ENCODE measurements at places on chromosomes 7 and 10.

DNA sequence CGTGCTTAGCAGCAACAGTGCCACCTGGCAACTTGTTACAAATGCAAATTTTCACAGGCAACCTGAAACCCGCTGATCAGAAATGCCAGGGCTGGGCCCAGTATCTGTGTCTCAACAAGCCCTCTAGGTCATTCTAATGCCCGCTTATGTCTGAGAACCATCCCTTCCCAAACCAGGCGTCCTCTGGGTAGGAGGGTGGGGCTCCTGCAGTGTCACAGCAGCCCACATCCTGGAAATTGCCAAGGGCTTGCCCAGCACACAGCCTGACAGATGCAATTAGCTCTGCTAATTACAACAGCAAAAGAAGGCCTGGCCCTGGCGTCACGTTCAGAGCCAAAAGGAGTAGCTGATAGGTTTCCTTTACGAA is 15.9 kb downstream of the ITPRIP start:
- peak; percentile 51 for DNase-seq

- no peak for DNase-seq
Observed at GRCh38 chr7:123028339-123028738, 32.8 kb upstream of the TAS2R16 start.

DNA sequence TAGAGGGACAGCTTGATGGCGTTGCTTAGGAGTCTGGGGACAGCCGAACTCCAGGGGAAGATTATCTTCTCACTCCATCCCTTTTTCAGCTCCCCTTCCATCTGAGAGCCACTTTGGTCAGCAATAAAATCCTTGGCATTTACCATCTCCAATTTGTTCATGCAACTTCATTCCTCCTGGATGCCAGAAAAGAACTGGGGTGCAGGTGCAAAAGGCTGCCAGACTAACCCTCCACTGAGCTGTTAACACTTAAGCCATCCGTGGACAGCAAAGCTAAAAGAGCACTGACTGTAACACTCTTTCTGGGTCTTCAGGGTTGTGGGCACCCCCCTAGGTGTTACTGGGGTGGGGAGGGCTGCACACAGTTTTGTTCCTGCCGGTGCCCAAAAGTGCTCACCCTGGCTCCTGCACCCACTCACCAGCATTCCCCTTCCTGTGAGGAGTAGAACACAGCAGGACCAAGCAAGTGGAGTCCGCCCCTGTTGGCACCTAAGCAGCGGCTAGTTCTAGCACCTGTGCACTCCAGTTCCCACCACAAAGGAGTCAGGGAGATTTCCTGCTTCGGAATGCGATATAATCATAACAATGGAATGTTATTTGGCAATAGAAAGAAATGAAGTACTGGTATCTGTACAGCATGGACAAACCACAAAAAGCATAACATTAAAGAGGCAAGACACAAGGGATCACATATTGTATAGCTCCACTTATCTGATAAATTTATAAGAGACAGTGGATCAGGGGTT is 95.1 kb downstream of the NPY start:
- no peak for DNase-seq

DNA sequence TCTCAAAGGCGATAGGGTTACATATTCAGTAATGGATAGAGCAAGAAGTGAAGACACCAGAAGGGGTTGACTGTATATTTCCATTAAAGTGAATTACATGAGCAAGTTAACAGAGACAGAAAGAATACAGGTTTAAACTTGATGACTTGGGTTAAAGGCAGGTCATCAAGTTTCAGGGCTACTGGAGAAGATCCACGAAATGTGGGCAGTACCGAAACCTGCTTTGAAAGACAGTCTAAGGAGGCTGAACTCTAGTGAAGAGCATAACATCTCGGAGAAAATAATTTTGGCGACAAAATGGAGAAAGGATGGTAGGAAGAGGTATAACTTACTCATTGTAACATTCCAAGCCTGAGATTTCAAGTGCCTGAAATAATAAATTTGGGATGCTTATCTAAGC is 26.6 kb upstream of the PLXDC2 start:
- DNase-seq = no peak

- DNase-seq = no peak
Observed at GRCh38 chr10:96276831-96277230, 5.5 kb upstream of the BLNK start.

DNA sequence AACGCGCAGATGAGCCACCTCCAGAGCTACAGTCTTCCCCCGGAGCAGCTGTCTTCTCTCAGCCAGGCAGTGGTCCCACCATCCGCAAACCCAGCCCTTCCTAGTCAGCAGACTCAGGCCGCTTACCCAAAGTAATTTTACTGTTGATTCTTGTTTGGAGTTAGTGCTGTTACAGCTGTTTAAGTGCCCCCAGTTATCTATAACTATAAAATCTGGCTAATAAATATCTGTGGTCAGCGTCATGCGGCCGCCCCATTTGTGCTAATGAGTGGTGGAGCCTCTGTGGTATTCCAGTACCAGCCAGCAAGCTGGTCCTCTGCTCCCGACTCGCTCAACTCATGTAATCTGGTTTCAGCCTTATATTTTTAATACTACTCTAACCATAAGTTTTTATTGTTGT is 43.2 kb upstream of the TMEM236 start:
- DNase-seq = no peak

DNA sequence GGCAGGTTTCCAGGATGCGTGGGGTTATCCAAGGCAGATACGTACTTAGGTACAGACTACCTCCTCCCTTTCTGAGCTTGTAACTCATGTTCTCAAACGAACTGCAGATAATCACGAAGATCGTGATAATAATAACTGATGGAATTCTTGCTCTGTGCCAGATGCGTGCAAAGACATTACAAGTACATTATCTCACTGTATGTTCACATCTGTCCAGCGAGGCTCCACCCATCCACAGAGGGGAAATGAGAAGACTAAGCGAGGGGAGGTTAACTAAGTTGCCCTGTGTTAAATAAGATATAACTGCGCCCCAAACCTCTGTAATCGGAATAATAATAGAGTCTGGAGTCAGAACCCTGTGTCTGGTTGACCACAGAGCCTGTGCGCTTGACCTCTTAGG is 1.9 kb downstream of the GALNT17 start:
- no peak for DNase-seq

GRCh38 chr10:68586606-68587305 is 26.6 kb downstream of the TET1 start:
- DNase-seq = no peak

GRCh38 chr7:126485791-126486190 is 767.0 kb downstream of the GRM8 start:
- DNase-seq = no peak

- DNase-seq = no peak
Observed at GRCh38 chr7:77199013-77199966, at the start of gene FGL2. FGL2 (minus strand) TSS chr7:77199819; CDS start chr7:77199793, 26 bp downstream.

DNA sequence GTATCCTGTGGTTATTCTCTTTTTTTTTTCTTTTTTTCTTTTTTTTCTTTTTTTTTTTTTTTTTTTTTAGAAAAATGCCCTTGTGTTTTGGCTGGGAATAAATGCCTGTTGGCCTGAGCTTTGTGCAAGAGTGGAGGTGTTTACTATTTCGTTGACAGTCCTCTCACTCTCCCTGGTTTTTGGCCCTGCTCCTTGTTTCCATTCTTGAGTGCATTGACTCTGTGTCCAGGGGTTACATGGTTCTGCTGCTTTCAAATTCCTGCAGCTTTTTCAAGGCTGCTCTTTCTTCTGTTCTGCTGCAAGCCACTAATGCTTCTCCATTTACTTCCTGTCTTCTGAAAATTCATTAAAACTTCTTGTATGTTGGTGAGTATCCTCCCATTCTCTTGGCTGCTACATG is 59.7 kb upstream of the TBX20 start:
- DNase-seq = no peak

GRCh38 chr10:51643734-51644133 is 55.7 kb downstream of the CSTF2T start:
- no peak for DNase-seq

- DNase-seq = no peak
Observed at GRCh38 chr10:13195016-13195415, 33.7 kb downstream of the MCM10 start.

- no peak for DNase-seq
Observed at GRCh38 chr10:44993226-44993921, 7.3 kb upstream of the ZNF22 start.

DNA sequence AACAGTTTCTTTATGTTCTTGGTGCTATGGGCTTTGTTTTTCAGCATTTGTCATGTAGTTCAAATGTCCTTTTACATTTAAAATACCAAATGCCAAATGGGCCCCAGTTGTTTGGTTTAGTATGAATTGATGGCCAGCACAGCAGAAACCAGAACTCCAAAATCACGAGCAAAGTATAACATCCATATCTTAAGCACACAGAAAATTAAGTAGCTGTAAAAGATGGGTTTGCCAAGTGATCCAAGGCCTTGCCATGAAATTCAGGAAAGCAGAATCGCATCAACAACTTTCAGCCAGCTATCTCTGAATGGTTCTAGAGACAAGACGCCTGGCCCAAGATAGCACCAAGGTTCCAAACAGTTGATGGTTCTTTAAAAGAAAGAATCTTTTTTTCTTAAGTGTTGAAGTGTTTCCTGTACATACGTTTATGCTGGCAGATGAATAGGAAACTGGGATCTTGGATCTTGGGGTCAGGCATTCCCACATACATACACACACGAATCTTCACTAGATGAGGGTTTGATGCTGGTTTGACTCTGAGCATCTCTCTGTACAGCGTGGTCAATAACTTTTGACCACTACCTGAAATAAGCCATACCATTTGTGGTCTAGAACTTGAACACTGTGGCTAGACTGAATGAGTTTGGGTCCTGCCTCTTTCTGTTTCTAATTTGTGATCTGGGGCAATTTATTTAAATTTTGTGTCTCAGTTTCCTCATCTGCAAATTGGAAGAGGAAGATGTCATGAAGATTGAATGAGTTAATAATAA is 711.8 kb downstream of the KCNMA1 start:
- no peak for DNase-seq

DNA sequence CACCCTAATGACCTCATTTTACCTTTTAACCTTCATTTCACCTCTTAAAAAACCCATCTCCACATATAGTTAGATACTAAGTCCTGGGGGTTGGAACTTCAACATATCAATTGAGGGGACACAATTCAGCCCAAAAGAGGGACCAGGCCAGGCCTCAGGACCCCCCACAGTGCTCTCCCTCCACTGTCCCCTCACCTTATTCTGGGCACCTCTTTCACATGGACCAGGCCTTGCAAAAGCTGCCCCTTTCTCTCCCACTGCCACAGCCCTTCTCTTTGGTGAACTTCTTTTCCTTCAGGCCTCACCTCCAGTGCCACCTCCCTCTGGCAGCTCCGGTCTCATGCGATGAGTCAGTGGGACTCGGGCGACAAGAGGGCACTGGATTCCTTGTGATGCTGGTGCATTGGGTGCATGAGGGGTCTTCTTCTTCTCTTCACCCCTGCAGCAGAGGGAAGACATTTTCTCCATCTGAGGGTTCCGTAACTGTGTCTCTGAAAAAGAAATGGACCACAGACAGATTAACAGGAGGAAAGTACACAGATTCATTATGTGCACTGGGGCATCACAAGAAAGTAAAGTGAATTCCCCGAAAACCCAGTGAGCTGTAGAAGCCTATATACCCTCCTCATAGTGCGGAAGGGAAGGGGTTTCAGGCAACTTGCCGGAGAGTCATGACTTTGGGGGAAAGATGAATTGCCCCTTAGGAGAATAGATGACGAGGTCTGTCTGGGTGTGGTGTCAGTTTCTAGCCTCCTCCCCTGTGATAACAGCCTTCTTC is 288.7 kb upstream of the IGFBP3 start:
- no peak for DNase-seq

DNA sequence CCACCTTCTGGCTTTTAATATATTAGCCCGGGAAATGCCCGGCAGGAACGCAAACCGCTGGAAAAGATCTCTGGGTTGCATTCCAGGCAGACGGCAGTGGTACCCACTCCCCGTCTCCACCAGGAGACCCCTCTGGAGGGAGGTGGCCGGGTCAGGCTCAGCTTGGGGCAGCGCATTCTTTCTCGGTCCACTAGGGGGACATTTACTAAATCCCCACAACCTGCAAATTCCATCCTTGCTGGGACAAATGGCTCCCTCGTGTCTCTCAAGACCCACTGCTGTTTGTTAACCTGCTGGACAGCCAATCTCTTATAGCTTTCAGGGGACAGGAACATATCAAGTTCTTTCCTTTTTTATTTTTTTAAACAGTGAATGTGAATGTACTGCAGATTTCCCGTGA is 45.8 kb upstream of the CARD11 start:
- DNase-seq = no peak

DNA sequence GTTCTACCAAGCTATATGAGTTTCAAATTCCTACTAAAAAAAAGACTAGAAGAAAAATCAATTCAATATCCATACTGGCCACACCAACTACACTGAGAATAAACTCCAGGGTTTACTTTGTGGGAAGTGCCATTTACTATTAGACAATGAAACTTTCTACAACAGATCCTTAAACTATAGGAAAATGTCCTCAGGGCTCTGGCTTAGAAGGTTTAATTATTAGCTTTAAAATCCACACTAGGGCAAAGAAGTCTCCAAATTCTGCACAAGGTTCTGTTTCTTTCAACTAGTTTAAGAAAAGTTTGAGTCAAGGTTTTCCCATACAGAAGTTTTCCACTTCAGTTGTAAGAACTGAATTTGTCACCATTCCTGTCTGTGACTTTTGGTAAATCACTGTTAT is 231.7 kb upstream of the CCDC6 start:
- DNase-seq = no peak

- DNase-seq = no peak
Observed at GRCh38 chr10:126783806-126784557, 113.5 kb upstream of the C10orf90 start.

- no peak for DNase-seq
Observed at GRCh38 chr10:69554611-69555010, 18.6 kb downstream of the NEUROG3 start.

- no peak for DNase-seq
Observed at GRCh38 chr10:125136087-125136486, 24.3 kb downstream of the CTBP2 start.

GRCh38 chr10:72333112-72334015 is 21.4 kb downstream of the DNAJB12 start:
- no peak for DNase-seq

- DNase-seq = no peak
Observed at GRCh38 chr7:76220185-76221057, 18.7 kb downstream of the SRRM3 start.

GRCh38 chr7:27112955-27113949 is 10.8 kb upstream of the HOXA2 start:
- no peak for DNase-seq

GRCh38 chr7:47227762-47228177 is 354.1 kb downstream of the TNS3 start:
- no peak for DNase-seq

DNA sequence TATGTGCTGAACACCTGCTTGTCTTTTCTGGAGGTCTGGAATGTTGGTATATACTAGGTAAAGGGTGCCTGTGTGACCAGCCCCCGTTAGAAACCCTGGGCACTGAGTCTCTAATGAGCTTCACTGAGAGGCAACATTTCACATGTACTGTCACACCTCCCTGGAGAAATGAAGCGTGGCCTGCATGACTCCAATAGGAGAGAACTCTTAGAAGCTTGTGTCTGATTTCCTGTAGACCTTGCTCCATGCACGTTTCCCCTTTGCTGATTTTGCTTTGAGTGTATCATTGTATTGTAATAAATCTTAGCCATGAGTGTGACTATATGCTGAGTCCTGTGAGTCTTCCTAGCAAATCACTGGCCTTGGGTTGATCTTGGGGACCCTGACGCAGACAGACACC is 82.8 kb downstream of the PPP1R3C start:
- DNase-seq = no peak
